Uterine smooth muscle cell (primary cell): ENCODE measurements at places on chromosomes 2 and 18. TPM values are rescaled to one million over a fixed set of nuclear protein-coding genes. Genes with fewer than 3 reads are reported as not detected.

PLGLB1 gene
- total RNA-seq, result 0.22 and 0.50 TPM in 2 replicates

SERPINB11 gene
- not detected in 2 replicates for total RNA-seq

REEP1 gene
- 0.11 and 0.12 TPM in 2 replicates for total RNA-seq

ACMSD gene
- total RNA-seq, result not detected in 2 replicates

UBXN2A gene
- 11.6 and 13.9 TPM in 2 replicates for total RNA-seq

TMEM247 gene
- total RNA-seq, result not detected in 2 replicates

TSHZ1 gene
- 6.6 and 8.1 TPM in 2 replicates for total RNA-seq

C2orf66 gene
- total RNA-seq, result under 0.01 and 0.12 TPM in 2 replicates

B3GNT7 gene
- 0.11 and 0.12 TPM in 2 replicates for total RNA-seq

SLC5A7 gene
- total RNA-seq, result not detected in 2 replicates

IL18R1 gene
- total RNA-seq, result 0.12 and 0.33 TPM in 2 replicates

GCG gene
- not detected in 2 replicates for total RNA-seq

PCARE gene
- not detected in 2 replicates for total RNA-seq

BUB1 gene
- total RNA-seq, result 20.4 and 100 TPM in 2 replicates

MAPK4 gene
- total RNA-seq, result not detected in 2 replicates

GALM gene
- total RNA-seq, result 21.2 and 32.6 TPM in 2 replicates

LHCGR gene
- total RNA-seq, result not detected in 2 replicates

MEP1B gene
- total RNA-seq, result not detected in 2 replicates

ALPI gene
- not detected in 2 replicates for total RNA-seq

CRYGD gene
- not detected in 2 replicates for total RNA-seq

SERPINB3 gene
- total RNA-seq, result not detected in 2 replicates

LYG1 gene
- total RNA-seq, result 0.22 and 0.50 TPM in 2 replicates

SP5 gene
- total RNA-seq, result not detected in 2 replicates
